SK-N-SH treated with all-trans-retinoic acid at 6 μM for 48 hours (cell line): ENCODE measurements at places on chromosomes 1 and 21.
A peak's percentile ranks its signal among the peaks of the same experiment; 100 is the strongest.

DNA sequence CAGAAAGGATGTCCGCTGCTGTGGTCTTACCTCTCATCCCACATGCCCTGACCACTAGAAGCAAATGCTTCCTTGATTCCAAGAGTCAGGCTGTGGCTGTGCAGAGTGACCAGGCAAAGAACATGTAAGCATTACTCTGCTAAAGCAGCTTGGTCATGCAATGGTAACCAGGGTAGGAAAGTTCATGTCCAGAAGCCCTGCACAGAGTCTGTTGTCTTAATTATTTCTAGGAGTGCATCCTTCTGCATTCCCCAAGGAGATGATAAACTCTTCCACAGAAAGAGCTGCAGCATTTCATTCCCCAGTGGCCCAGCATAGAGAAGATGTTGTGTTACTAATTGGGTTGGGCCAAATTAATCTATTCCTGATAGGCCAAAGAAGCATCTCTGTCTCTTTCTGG is 10.1 kb upstream of the UTP25 start:
- no peak for ATAC-seq

DNA sequence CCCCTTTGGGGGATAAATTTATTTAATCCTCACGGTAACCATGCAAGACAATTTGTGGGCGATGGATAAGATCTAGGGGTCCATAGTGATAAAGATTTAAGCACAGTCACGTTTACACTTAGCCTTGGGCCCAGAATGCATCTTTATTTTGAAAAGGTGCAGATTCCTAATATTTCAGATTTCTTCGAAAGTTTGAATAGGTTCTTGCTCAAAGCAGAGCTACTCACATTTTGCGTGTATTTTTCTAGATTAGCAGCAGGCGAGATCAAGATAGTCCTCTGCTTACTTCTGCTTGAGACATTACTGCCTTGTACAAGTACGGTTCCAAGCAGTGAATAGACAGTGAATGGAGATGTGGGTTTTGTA is 647 bp downstream of the TSEN15 start:
- no peak for ATAC-seq

DNA sequence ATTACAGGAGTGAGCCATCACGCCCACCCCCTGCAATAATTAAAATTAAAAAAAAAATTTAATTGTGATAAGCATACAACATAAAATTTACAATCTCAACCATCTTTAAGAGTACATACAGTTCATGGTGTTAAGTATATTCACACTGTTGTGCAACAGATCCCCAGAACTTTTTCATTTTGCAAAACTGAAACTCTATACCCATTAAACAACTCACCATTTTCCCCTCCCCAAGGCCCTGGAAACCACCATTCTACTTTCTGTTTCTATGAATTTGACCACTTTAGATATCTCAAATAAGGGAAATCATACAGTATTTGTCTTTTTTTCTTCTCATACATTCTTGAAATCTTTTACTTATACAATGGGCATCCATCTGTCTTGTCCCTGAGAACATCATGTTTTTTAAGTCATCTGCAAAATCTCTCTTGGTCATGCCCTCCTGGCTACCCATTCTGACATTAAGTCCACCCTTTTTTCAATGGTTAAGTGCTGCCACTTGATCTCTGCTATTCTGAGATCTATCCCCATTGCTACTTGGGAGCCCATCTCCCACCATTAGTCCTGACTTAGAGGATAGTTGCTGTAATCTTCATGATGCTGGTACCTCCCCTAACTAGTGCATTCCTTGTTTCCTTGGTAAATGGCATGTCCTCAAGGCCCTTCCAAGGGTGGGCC is 39.4 kb upstream of the ZFYVE9 start:
- no peak for ATAC-seq

- no peak for ATAC-seq
Measured at GRCh38 chr1:8747879-8748825, 69.3 kb downstream of the RERE start.

DNA sequence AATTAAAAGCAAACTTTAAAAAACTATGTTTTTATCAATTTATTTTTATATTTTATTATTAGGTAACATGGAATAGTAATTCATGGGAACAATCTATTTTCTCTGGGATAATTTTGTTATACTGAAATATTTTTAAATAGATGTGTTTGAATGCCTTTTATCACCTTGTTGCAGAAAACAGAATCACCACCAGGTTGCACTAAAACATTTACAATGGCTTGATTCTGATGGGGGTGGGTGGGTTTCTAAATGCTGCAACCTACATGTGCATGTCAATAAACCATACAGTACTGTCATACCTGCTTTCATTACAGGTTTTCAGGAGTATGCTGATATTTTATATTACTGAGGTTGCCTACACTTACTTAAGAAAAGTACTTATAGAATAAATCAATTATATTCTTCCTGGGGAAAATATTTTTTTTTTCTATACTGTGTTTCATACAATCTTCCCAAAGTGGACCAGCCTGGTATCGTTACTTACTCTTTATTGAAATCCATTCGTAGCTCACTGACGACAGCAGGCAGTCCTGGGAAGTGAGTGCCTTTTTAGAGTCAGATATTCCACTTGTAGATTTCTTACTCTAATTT is 132.8 kb downstream of the PTPRC start:
- peak; percentile 70 for ATAC-seq

GRCh38 chr1:237677979-237678378 is 212.7 kb downstream of the ZP4 start:
- peak; percentile 97 for ATAC-seq

GRCh38 chr21:19914028-19914427 is 1084.2 kb upstream of the NCAM2 start:
- no peak for ATAC-seq

DNA sequence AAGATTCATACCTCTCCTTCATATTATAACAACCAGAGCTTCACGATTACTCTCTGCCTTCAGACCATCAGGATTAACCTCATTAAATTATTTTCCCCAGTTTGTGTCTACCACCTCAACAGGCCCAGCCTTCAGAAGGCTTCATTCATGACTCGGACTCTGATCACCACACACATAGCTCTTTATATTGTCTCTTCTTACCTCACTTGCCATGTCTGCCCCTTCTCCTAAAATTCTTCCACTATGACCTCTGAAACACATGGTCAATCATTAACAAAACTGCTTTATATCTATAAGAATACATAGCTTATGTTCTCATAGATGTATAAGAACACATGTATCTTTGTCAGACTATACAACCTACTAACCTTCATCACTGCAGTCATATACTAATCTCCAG is 79.8 kb downstream of the USP1 start:
- ATAC-seq, result no peak

- no peak for ATAC-seq
Measured at GRCh38 chr1:90709535-90709934, 7.6 kb downstream of the BARHL2 start.

DNA sequence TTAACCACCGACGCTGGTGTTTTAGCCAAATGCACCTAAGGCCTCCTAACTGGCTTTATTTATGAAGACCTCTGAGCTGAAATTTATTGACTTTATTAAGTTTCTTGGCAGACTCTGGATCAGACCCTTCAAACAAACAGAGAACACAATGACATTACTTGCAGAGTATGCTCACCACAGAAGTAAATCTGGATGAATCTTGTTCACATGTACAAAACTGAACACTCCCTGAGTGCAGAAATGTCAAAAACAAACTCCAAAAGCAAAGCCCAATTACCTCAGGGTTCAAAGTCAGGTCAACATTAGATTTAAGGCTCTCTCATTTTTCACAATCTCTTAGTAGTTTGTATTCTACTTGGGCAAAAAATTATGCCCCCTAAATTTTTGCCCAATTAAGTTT is 218.6 kb downstream of the SLC45A1 start:
- ATAC-seq, result no peak

- no peak for ATAC-seq
Measured at GRCh38 chr1:118650107-118650807, 337.9 kb downstream of the TBX15 start.
